ENCODE measurements at places on chromosomes 7 and 10.

DNA sequence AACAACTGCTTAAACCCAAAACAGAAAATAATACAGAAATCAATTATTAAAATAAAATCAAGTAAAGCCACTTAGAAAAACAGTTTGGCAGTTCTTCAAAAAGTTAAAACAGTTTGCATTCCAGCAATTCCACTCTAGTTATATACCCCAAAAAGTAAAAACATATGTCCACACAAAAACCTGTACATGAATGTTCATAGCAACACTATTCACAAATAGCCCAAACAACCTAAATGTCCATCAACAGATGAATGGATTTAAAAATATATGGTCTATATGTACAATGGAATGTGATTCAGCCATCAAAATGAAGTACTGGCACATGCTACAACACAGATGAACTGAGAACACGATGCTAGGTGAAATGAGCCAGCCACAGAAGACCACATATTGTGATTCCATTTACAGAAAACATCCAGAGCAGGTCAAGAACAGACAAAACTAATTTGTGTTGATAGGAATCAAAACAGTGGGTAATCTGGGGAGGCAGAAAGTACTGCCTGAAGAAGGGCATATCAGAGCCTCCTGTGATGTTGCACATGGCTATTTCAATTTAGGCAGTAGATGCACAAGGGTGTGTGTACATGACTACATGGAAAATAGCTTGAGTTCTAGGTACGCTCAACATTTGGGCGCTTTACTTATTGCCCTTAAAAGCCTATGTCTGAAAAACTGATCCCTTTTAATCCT, 66.3 kb downstream of the CYTH3 start:
- no peak for DNase-seq

DNA sequence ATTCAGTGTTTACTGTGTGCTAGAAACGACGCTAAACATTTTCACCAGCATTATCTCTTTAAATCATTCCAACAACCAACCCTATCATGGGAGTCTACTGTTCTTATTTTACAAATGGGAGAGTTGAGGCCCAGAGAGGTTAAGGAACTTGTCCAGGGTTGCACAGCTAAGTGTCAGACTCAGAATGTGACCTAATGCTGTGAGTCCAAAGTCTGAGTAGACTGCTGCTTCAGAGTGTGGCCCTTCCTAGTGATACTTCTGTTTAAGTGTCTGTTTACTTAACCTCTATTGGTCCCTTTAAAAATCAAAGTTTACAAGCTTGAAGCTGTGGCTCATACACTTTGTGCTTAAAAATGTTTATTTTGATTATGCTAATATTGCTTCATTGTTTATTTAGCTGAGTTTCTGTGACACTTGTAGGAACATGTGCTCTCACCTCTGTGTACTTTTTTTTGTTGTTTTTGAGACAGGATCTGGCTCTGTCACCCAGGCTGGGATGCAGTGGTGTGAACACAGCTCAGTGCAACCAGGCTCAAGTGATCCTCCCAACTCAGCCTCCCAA, 84.4 kb upstream of the SYPL1 start:
- DNase-seq, result no peak

- DNase-seq, result no peak
These were observed 33.4 kb upstream of the HSPA12A start for GRCh38 chr10:116775488-116776400.

- no peak for DNase-seq
These were observed 213.7 kb downstream of the GLI3 start for GRCh38 chr7:42023262-42023661.

DNA sequence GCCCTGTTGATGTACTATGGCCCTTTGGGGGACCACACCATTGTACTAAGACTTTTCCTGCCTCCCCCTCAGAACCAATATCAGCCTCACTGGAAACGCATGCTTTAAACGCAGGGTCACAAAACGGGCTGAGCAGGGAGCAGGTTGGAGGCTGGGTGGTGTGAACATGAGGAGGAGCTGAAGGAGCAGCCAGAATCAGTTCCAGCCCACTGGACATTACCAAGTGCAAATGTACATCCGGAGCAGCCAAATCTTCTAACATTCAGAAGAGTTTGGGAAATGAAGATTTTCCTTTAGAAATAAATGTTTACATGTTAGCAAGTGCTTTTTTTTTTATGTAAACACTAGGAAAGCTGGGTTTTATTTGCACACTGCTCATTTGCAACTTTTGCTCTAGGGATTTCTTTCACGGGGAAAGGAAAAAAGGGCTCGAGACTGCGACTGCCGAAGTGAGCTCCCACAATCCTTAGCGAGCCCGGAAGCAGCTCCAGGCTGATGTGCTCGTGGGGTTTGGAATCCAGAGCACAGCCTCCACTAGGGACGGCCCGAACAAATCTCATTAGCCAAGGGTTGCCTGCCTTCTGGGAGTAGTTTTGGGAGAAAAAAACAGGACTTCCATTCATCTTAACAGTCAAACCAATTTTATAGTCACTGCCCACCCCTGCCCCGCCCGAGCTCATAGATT, 108.0 kb upstream of the YAE1 start:
- DNase-seq, result no peak

DNA sequence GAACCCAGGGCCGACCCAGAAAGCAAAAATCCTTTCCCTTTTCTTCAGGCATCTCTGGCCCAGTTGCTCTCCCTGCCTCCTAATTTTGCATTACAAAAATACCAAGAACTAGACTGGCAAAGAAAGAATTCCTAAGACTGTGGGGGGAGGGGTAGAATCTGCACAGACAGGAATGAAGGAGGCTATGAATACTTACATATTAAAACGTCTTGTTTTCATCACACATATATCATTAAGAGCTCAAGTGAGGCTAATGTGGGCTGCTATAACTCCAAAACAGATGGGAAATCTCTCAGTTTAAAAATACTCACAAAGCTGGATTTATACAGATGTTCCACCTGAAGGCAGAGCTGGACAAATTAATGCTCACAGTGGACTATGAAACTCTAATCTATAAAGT, 29.2 kb upstream of the MKX start:
- no peak for DNase-seq

- DNase-seq, result no peak
These were observed 180.0 kb downstream of the LRMDA start for GRCh38 chr10:75611172-75611992.

- no peak for DNase-seq
These were observed 89.8 kb upstream of the LRRC4 start for GRCh38 chr7:128120976-128121490.
